ENCODE measurements at places on chromosomes 7 and 10. TPM values are rescaled to one million over a fixed set of nuclear protein-coding genes. Genes with fewer than 3 reads are reported as not detected.

DNA sequence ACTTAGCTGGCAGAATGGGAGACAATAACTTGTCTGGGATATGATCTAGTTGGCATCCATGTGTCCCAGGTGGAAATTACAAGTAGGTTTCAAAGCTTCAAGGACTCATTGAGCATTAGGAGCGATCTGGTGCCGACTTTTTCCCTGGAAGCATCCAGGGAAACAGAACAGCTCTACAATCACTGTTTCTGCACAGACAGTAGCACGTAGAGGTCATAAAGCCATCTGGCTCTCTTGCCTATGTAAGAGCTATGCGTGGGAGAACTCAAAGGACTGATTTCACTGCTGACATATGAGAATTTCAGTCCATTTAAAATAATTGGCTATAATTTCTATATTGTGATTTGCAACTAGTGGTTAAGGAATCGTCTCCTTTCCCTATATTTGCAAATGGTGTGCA, 791.7 kb downstream of the REEP3 start:
- no peak for DNase-seq

DNA sequence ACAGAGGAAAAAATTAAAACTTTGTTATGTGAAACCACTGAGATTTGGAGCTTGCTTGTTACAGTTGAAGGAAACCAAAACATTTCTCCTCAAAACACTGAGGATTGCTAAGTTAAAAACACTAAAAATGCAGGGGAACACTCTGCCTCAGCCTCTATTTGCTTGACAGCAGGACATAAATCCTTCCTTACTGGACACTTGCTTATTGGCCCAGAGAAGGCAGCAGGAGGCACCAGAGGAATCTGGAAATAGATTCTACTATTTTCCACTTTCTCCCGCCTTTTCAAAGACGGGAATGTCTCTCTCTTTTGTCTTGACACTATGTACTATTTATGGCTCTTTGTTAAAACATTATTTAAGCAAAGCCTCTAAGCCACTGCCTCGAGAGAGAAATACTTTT, 67.9 kb downstream of the MTURN start:
- DNase-seq = no peak

- DNase-seq = no peak
Measured at GRCh38 chr10:87519582-87519981, 14.9 kb downstream of the MINPP1 start.

- no peak for DNase-seq
Measured at GRCh38 chr10:63383141-63383540, 82.6 kb downstream of the JMJD1C start.

DNA sequence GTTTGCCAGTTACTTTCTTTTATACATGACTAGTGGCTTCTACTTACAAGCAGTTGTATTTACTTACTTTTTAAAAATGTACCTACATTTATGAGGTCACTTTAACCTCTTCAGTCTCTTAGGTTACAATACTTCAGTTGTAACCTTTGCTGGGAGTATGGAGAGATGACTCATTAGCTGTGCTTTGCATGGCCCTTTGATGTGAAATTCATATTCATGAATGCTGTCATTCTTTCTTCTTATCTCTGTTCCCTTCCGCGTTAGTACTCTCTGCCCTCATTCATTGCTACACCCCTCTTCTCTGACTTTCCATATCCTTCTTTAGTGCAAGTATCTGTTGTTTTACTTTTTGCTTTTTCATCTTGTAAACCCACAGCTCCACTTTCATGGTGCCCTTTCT, 164.3 kb downstream of the BMPER start:
- peak; percentile 66 for DNase-seq

- no peak for DNase-seq
Measured at GRCh38 chr10:48993627-48994026, 54.0 kb upstream of the LRRC18 start.

DNA sequence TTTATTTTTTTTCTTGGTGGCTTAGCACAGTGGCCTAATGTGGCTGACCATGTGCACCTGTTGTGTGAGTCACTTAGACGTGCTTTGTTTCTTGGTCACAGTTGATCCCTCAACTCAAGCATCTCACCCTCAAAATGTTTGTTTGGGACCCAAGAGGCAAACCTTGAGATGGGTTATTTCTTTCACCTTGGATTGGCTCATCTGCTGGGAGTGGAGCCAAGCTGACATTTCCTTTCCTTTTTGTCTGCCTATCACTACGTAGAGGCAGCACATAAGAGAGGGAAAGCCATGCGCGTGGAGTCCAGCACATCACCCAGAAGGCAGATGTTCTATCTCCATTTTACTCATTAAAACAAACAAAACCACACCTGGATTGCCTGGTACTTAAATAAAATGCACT, 6.4 kb upstream of the PRKCQ start:
- DNase-seq = no peak

DNA sequence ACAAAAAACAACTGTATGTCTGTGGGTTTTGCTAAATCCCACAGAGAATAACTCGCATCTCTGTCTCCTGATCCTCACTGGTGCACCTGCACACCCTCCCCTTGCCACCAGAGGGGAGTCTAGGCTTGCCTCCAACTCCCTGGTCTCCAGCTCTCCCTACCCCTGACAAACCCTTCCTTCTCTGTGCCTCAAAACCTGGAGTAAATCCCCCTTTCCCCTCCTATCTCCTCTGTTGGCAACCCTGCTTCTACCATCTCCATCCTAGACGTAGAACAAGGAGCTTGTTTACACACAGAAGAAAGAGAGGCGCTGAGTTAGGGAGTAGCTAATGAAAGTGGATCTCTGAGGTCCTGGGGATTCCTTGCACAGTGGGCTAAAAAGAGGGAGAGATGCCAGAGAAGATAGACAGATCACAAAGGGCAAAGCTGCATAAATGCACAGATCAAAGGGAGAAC, 6.0 kb downstream of the MBLAC1 start:
- DNase-seq = peak; percentile 88

DNA sequence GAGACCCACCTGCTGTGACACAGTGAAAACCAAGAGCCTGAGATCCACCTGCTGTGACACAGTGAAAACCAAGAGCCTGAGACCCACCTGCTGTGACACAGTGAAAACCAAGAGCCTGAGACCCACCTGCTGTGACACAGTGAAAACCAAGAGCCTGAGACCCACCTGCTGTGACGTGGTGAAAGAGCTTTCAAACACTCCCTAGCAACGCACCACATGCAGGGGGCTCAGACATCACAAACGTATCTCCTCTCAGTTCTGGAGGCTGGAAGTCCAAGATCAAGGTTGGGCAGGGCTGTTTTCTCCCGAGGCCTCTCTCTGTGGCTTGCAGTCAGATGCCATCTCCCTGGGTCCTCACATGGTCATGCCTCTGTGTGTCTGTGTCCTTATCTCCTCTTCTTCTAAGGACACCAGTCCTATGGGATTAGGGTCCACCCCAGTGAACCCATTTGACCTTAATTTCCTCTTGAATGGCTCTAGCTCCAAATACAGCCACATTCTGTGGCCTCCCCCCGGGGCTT, 43.8 kb downstream of the INSIG1 start:
- DNase-seq = no peak

GRCh38 chr10:30637881-30638467, 8.4 kb upstream of the LYZL2 start:
- DNase-seq = peak; percentile 84

- DNase-seq = peak; percentile 83
Measured at GRCh38 chr7:35519971-35520809, 174.7 kb downstream of the HERPUD2 start.

DNA sequence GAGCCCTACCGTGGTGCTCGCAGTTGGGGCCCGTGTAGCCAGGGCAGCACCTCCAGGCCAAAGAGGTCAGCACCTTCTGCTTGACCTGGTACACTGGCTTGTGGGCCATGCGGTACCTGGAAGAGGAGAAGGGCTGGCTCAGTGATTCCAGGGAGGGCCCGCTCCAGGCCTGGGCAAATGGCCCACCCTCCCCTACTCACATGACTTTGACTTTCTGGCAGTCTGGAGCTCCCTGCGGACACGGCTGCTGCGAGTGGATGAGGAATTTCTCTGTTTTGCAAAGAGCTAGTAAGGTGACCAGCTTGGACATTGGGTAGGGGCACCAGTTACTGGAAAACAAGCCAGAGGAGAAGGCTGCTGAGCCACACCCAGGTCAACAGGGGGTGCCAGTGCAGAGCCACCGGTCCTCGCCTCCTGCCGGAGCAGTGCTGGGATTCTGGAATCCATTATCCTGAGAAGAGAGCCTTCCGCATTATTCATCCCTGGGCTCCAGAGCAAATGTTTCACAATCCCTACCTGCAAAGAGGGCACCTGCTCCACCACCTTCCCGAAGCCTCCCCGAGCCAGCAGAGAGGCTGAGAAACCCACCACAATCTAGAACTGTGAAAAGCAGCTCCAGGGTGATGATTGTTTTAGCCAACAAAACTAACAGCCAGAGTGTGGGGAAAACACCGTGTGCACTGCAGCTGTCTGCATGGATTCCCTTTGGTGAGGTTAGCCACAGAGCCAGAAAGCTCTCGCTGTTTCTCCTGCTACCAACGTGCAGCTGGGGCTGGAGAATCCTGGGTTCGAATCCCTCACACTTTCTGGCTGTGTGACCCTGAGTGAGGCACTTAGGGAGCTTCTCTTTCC, 11.8 kb downstream of the MMRN2 start:
- DNase-seq = peak; percentile 39

Gene EIF5AL1
- 0.54 TPM for total RNA-seq

DNA sequence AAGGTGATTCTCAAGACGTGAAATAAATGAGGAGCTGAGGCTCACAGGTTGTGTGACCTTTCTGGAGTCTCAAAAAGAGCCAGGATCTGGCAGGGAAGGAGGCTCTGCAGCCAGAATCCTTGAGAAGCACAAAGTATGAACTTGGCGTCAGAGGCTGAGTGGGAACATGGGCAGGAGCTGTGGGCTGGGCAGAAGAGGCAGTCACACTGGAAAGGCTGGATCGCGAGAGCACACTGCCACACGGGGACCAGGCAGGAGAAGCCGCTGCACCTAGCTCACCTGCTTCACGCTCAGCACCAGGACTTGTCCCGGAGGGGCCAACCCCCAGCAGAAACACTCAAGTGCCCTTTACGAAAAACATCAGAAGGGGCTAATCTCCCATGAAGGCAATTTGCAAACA, 535.0 kb downstream of the TNS3 start:
- DNase-seq = no peak

Gene ZNF735
- total RNA-seq = not detected

- DNase-seq = no peak
Measured at GRCh38 chr7:7699380-7699779, 19.0 kb downstream of the RPA3 start.

GRCh38 chr10:92800134-92800733, 48.1 kb upstream of the EXOC6 start:
- no peak for DNase-seq

DNA sequence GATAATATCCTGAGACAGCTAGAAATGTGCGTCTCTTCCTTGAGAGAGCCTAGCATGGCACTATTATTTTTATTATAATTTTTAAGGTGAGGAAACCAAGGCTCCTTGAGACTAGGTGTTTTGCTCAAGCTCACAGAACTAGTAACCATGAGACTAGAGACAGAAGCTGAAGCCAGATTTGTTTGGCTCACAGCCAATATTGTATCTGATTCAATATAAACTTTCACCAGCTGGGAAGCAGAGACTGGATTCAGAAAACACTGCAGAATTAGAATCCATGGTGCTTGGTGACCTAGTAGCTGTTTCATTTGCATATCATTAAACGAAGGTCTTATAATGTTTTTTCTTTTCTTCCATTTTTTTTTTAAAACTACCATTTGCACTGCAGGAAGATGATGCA, 64.4 kb downstream of the DNAJB9 start:
- DNase-seq = no peak

DNA sequence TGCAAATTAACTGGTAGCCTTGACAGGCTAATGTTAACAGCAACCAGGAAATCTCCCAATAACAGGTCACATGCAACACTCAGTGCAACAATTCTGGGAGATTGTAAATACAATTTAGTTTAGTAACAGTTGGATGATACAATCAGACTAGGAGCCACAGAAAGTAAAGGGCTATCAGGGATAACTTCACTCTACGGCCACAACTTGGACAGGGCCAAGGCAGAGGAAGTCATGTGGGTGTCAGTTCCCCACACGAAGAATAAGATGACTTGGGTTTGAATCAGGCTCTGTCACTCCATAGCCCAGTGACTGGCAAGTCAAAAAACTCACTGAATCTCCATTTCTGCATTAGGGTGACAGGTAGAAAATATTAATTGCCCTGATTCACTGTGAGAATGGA, 217.3 kb upstream of the CCDC6 start:
- DNase-seq = no peak

- DNase-seq = no peak
Measured at GRCh38 chr10:83522881-83523386, 616.4 kb upstream of the GHITM start.

DNA sequence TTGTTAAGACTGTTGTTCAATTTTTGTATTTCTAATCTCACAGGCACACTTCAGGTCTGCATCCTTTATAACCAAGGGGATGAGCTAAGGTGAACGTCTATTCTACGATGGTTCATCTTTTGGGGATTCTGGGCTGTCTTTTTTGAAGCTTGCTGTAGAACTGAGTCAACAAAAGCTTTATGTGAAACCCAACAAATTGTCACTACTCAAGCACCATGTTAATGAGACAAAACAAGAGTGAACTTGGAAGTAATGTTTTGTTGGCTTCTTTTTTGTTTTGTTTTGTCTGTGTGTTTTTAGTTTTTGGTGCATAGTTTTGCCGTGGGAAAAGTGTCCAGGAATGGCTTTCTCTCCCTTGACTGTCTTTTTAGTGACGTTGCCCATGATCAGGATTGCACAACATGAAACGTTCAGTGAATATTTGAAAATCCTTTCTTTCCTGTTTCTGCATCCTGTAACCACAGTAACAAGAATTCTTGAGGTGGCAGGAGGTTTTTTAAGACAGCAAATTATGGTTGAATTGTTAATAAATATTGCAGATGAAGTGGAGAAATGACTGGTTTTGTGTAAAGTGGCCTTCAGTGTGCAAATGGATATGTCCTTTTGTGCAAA, 65.6 kb downstream of the WIPF3 start:
- no peak for DNase-seq

DNA sequence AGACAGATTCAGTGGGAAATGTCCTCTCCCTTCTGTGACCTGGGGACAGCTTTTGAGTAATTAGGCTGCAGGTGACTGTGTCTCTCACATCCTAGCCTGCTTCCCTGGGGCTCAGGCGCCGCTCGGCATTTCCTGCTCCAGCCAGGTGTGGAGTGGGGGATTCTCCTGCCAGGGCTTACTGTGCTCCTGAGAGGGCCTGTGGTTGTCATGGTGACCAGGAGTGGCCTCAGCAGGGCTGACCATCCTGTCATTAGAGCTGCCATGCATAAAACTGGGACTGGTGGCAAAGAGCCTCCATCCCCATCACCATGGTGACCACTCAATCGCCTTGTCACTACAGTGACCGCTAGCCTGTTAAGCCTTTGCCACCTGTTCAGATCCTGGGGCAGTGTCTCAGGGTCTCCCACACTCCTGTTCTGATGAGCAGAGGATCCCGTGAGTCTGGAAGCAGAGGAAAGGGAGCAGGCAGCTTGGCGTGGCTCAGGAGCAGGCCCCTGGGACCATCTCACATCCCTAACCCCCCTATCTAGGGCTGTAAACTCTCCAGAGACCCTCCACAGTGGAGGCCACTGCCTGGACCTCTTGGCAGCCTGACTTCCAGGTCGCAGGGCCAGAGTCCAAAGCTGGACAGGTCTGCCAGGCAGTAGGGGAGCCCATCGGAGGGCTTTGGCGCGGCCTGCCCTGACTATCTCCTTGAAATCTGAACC, at the start of gene GCK:
Gene GCK, minus strand, starts transcription at position 154 of the 707 bp plus-strand sequence. CDS start 486 bp downstream, outside the sequence.
- no peak for DNase-seq

Gene GRID2IP
- 0.09 TPM for total RNA-seq

Gene PRTFDC1
- total RNA-seq = 4.9 TPM

Gene SLC18A3
- total RNA-seq = not detected
